ENCODE measurements at places on chromosomes 6 and 20.

DNA sequence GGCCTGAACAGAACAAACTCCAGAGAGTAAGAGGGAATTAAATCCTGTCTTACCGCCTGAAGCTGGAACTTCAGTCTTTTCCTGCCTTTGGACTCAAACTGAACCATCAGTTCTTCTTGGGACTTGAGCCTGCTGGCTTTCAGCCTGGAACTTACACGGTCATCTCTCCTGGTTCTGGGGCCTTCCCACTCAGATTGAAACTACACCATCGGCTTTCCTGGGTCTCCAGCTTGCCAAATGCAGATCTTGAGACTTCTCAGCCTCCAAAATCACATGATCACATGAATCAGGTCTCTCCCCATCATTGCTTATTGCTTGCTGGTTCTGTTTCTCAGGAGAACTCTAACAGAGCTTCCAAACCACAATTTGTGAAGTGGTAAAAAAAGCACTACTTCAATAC is 276.3 kb downstream of the KIF16B start:
- no peak for DNase-seq

DNA sequence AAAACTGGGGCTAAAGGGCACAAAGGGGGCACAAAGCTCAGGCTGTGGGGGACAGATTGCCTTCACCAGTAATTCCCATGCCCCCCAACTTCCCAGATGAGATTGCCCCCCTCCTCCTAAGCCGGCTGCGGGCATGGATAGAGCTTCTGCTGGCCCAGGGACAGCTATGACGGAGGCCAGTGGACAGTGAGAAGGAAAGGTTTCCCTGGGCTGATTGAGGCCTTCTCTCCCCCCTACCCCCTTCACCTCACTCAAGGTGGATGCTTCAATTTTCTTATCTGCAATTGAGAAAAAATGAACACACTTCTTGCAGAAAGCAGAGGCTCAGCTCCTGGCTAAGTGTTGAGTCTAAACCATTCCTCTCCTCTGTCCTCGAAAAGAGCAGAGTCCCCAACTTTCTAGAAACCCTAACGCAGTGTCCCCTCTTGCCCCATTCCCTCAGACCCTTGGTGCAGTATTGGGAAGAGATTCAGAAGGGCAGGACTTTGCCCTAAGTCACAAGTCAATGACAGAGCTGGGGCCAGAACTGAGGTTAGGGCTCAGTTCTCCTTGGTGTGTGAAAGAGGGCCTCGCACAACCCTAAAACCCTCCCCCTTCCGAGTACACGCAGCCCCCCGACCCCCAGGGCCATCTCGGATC is 808 bp downstream of the SDC4 start:
- DNase-seq = no peak

- no peak for DNase-seq
Measured at GRCh38 chr20:59428441-59429205, 128.2 kb downstream of the EDN3 start.

DNA sequence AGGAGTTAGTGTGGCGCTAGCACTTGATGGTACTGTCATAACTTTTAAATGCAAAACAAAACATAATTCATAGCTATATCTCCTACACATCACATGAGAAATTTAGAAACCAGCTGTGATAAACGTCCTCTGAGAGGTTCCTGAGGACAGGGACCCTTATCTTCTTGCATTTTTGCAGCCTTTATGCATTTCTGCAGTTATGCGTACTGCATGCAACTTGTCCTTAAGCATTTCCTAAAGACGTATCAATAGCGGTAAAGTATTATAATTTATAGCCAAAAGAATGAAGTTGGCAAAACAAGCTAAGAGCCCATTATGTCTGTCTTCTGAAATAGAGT is 1.7 kb downstream of the NAPB start:
- no peak for DNase-seq

GRCh38 chr20:19911810-19912382 is 105.3 kb upstream of the NAA20 start:
- no peak for DNase-seq

GRCh38 chr20:46731770-46732169 is 22.3 kb downstream of the SLC2A10 start:
- DNase-seq = no peak

DNA sequence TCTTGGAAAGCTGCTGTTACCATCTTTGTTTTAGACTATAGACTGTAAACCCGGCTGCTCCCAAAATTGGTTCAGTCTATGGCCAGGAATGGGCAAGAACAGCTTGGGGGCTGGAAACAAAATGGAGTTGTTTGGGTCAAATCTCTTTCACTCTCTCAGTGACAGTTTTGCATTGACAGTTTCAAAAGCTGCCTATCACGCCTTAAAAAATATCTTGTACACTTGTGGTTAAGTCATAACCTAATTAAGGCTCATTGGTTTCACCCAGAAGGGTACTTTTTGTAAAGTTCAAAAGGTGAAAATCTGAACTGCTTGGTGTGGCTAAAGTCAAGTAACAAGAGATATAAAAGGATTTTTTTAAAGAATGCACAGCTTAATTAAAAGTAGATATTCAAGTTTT is 76.1 kb upstream of the PRL start:
- no peak for DNase-seq

DNA sequence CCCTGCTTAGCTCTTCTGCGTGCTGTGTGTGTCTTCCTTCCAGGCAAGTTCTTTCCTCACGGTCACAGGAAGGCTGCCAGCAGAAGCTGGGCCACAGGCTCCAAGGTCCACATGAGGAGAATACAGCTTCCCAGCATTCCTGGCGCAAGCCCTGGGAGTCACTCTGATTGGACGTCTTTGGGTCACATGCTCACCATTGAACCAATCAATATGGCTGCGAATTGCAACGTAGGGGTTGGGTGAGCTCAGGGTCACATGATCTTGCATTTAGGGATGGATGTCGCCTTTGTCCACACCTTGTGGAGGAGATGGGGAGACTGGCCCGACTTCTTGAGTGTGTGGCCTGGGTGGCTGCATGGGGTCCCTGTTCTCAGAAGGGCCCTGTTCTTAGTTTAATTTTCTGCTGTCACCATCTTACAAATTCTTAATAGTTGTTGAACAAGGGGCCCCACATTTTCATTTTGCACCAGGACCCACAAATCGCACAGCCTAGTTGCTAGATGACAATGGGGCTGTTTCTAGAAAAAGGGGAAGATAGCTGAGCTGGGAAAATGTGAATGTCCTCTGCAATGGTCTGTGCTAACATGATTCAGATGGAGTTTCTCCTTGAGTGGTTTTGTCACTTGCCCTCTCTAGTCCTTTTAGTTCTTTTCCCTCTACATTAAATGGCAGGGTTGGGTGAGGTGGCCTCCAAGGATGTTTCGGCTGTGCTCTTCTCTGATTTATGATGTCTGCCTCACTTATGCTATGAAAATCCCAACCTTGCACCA is 149.6 kb downstream of the CDH26 start:
- no peak for DNase-seq

- no peak for DNase-seq
Measured at GRCh38 chr6:144055121-144055931, 40.0 kb downstream of the SF3B5 start.

GRCh38 chr6:164533045-164533362 is 776.4 kb downstream of the C6orf118 start:
- no peak for DNase-seq

DNA sequence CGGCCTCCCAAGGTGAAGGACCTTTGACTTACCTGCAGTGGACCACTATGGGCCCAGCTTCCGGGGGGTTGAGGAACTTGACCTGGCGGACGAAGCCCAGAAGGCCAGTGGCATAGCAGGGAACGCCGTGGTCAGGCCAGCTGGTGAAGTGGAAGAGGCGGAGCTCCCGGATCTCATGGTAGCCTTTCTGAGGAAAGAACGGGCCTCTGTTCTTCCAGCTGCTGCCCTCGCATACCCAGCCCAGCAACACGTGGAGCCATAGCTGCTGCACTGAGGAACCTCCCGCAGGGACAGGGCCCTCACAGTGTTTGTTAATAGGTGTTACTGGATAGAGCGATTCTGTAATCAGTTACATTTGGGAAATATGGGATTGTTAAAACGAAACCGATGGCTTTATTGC is 492.1 kb upstream of the CHD6 start:
- no peak for DNase-seq

DNA sequence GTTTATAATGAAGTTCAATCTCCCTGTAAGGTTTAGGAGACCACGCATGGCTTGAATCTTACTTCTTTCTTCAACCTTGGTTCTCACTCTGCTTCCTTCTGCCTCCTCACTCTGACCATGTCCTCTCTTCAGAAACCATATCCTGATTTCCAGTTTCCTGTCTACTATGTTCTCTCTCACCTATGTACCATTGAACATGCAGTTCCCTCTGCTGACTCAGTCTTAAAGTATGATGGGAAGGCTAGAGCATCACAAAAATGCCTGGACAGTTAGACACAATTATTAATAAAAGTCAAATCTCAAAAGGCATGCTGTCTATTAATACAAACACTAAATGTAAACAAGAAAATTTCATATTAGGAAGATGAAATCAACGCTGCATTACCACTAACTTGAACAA is 151.6 kb downstream of the PRKN start:
- DNase-seq = no peak

GRCh38 chr6:136059308-136059707 is 190.8 kb downstream of the MTFR2 start:
- no peak for DNase-seq

DNA sequence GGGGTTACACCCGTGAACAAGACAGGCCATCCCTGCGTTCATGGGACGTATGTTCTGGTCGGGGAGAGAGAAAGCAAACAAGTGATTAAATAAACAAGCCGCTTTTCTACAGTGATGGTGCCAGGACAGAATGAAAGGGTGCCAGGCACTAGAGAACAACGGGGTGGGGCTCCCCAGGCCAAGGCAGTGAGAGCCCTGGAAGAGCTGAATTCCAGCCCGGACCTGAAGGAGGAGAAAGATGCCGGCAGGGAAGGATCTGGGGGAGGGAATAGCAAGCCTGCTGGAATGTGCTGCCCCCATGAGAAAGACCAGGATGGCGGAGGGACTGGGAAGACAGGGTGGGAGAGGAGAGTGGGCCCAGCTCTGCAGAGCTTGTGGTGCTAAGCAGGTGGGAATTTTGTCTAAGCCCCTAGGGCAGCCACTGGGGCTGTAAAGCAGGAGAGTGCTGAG is 7.5 kb downstream of the SNAI1 start:
- no peak for DNase-seq

- DNase-seq = peak; percentile 61
Measured at GRCh38 chr6:14910692-14911547, 334.9 kb upstream of the JARID2 start.

GRCh38 chr6:17361013-17361412 is 32.4 kb upstream of the CAP2 start:
- DNase-seq = no peak

- DNase-seq = no peak
Measured at GRCh38 chr20:37350649-37351574, 5.0 kb downstream of the SRC start.

- DNase-seq = no peak
Measured at GRCh38 chr6:90098001-90098531, 198.6 kb downstream of the BACH2 start.

- DNase-seq = no peak
Measured at GRCh38 chr20:21707999-21708737, 2.7 kb downstream of the PAX1 start.

DNA sequence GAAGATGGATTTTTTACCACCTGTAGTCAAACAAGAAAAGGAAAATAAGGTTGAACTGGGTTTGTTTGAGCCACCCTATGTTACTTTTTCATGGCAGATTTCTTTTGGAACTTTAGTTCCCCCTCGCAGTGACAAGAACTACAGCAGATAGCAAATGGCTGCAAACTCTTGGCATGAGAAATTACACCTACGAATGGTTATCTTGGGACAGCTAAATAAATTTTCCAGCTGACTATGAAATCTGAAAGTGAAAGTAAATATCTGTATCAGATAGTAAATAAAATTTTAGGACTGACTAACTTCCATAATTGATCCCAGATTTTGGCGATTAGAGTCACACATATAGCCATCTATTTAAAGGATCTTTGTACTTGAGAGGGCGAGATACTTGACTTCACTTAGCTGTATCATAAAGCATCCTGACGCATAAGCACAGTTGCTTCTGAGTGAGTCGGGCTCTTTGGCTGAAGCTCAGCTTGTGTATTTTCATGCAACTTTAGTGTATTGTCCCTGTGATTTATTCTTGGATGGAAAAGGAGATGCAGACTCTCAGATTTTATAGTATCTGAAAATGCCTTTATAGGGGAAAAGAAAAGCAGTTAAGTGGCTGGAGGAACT is 125.3 kb upstream of the B3GAT2 start:
- DNase-seq = no peak

DNA sequence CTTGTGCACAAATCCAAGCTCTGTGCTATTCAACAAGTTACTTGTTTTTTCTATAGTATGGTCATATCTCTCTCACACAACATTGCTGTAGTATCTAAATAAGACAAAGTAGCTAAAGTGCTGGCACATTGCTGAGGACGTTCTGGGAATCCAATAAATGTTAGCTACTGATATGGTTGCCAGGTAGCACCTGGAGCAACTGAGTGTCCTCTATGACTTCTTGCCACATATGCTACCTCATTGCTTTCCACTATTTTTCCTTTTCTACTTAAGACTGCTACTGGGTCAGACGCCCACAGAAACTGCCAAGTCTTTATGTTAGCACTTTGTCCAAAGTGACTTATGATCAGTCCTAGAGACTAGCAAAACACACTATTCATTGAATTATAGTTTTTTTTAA is 85.3 kb downstream of the SYCP2 start:
- DNase-seq = no peak

DNA sequence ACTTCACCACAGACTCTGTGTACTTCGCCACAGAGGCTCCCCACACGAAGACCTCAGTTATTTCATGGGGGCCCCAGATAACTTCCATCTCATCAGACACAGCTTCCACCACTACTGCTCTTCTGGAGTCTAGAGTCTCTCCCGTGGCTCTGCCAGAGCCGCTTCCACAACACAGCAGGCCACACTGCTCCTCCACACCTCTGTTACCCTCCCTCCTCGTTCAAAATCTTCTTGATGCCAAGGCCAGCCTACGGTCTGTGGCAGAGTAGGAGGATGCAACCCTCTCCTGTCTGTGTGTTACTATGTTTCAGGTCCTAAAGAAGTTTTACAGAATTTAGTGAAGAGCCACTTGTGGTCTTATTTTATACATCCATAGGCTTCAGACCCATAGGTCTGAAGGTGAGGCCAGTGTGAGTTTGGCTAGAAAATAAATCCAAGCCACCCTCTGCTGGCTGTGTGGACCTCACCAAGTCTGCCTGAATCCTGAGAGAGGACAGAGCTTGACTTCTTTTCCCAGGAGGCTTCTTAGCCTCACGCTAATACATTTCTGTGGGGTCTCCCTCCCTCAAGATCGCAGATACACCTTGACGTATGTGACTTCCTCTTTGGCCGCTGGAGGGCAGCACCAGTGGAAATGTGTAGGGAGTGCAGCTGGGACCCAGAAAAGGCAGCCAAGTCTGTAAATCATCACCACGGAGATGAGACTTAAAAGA is 197.7 kb downstream of the FAXC start:
- peak; percentile 17 for DNase-seq

- no peak for DNase-seq
Measured at GRCh38 chr6:6699741-6700367, 111.3 kb downstream of the LY86 start.

- no peak for DNase-seq
Measured at GRCh38 chr6:165664559-165665383, 1.7 kb upstream of the PDE10A start.

DNA sequence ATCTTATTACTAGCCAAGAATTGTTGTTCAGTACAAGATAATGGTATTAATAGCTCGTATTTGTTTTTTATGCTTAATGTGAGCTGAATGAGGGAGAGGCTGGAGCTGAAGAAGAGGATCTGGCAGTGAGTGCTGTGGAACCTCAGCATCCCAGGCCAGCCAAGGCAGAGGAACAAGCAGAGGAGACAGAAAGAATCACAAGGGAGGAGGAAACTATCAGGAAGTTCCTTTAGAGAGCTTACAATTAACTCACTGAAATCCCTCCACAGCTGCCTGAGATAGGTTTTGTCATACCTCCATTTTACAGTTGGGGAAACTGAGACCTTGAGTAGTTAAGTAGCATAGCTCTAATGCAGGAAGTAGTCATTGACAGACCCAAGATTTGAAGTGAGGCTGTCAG is 39.9 kb upstream of the TULP4 start:
- DNase-seq = no peak
